ENCODE measurements at places on chromosomes 16 and 17. TPM values are rescaled to one million over a fixed set of nuclear protein-coding genes. Genes with fewer than 3 reads are reported as not detected.

GRCh38 chr16:67856927-67857546 is 9.5 kb upstream of the CENPT start:
- no peak overlapping the region for H3K4me3 ChIP-seq
- DNase-seq = no peak
- H3K4me1 ChIP-seq = no peaks in the 10 kb centered on the region

- no peaks in the 10 kb centered on the region for H3K36me3 ChIP-seq
- no peak for DNase-seq
- no peak overlapping the region for H3K27ac ChIP-seq
- H3K27me3 ChIP-seq = no peaks in the 10 kb centered on the region
Measured at GRCh38 chr17:27378482-27379175, 77.6 kb upstream of the KSR1 start.

DNA sequence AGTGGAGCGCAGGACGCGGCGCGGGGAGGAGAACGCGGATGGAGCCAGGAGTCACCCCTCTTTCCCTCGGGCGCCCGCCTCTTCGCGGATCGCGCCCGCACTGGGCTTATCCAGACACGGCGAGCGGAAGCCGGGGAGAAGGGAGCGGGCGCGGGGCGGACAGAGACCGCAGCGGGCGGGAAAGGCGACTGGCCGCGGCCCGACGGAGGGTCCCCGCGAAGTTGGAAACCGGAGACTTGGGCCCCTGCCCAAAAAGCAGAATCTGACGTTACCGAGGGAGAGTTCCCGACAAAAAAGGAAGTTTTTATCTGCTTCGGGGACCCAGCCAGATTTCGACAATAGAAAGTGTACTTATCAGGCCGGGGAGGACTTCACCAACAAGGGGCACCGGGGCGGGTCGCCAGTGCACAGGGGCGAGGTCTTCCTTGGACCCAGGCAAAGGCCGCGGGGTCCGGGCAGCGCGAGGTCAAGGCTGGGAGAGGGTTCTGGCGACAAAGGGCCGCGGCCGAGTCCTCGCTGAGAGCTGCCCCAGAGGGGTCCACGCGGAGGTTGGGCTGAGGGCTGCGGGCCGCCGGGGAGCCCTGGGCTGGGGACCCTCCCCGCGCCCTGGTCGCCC is 519 bp downstream of the ST6GALNAC2 start:
- H3K36me3 ChIP-seq = no peaks in the 10 kb centered on the region
- H3K4me3 ChIP-seq = peak overlapping the region; percentile 50
- H3K27ac ChIP-seq = no peak overlapping the region
- H3K4me1 ChIP-seq = peaks cover 8% of the 10 kb centered on the region
- no peak for DNase-seq

GRCh38 chr16:68200088-68200783 is 35.7 kb downstream of the ESRP2 start:
- no peak overlapping the region for H3K27ac ChIP-seq
- H3K36me3 ChIP-seq = no peaks in the 10 kb centered on the region
- H3K27me3 ChIP-seq = no peaks in the 10 kb centered on the region
- no peak for DNase-seq
- no peak overlapping the region for H3K4me3 ChIP-seq

DNA sequence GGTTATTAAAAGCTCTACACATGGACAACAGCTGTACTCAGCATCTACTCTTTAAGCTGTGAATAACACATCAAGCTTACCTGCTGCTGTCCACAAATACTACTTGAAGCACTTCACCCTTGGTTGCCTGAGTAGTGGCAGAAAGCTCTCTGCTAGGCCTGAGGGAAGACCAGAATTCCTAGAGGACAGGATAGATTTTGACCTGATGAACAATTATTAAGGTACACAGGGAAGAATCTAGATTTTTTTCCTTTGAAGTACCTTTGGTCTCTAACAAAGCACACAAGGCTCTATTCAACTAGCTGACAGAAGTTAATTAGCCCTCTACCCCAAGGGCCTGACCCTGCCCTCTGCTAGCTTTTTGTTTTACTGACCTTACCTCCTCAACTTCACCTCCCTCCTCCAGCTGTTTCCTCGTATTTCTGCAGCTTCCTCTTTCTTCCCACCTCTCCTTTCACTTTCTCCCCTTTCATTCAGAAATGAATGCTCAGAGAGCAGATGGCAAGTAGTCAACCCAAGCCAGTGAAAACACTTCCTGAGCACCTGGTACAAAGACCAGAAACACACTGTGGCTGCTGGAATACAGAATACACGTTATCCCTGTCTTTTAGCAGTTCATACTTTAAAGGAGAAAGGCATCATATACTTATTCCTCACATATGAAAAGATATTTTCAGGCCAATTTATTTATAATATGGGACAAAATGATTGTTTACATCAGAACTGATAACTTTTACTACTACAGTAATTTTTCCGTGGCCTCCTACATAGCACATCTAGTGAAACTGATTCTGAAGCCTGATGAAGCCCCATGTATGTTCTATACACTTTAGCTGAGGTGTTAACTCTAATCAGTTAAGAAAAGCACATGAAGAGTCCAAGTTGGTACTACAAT is 5.7 kb upstream of the VEZF1 start:
- H3K4me1 ChIP-seq = peaks cover 17% of the 10 kb centered on the region
- no peaks in the 10 kb centered on the region for H3K27me3 ChIP-seq
- H3K36me3 ChIP-seq = peaks cover 21% of the 10 kb centered on the region
- peak overlapping the region; percentile 11 for H3K27ac ChIP-seq
- no peak for DNase-seq
- H3K4me3 ChIP-seq = no peak overlapping the region

DNA sequence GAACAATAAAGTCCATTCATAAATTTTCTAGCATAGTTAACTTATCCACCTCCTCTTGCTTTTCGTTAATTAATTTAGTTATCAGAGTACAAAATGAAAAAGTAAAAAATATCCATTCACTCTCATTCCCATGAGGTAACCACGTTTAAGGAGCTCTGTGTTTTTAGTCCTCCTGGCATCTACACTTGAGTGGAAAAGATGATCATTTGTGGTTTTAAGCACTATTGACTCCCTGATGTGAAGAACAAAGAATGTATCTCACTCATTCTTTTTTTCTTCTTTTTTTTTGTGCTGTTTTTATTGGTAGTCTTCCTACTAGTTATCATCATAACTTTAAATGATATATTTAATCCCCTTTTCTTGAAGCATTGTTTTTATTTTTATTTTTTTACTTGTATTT is 26.1 kb downstream of the QPRT start:
- no peak for DNase-seq
- H3K27ac ChIP-seq = no peak overlapping the region
- H3K4me1 ChIP-seq = peaks cover 13% of the 10 kb centered on the region
- H3K27me3 ChIP-seq = no peaks in the 10 kb centered on the region

- H3K36me3 ChIP-seq = peaks cover 3% of the 10 kb centered on the region
- H3K27ac ChIP-seq = no peak overlapping the region
- H3K4me1 ChIP-seq = no peaks in the 10 kb centered on the region
- no peaks in the 10 kb centered on the region for H3K27me3 ChIP-seq
Measured at GRCh38 chr17:47915776-47916398, 19.9 kb downstream of the SP2 start.

The ZDHHC1 gene
- total RNA-seq = 5.3 TPM

The HEATR9 gene
- not detected for total RNA-seq

The FBXO31 gene
- 34.3 TPM for total RNA-seq

The KRT31 gene
- total RNA-seq = not detected

All from A673 (cell line).